ENCODE measurements at places on chromosomes 5 and 9.
A peak's percentile ranks its signal among the peaks of the same experiment; 100 is the strongest.

DNA sequence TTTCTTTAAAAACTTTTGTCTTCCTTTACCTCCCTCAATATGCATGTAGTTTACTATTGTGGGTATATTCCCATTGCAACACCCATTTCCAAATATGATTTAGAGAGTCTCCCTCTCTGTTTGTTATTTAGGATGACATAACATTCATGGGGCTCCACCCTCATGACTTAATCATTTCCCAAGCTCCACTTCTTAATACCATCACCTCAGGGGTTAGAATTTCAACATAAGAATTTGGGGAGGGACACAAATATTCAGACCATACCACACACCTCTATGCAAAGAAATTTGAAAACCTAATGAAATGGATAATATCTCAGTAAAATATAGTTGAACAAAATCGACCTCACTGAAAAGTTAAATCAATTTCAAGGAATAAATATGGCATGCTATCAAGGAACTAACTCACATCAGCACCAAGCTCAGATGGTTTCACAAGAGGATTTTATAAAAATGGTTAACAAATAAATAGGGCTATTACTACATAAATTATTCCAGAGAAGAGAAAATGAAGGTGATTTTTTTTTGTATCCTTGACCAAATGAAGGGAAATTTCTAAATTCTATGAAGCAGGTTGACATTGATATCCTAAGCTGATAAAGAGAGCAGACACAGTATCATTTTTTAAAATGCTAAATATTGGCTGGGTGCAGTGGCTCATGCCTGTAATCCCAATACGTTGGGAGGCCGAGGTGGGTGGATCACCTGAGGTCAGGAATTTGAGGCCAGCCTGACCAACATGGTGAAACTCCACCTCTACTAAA lies 20.2 kb upstream of the UBTD2 start:
- H3K27me3 ChIP-seq, result no peaks in the 10 kb centered on the region
- H3K27ac ChIP-seq, result no peak overlapping the region
- H3K36me3 ChIP-seq, result no peaks in the 10 kb centered on the region
- no peaks in the 10 kb centered on the region for H3K4me1 ChIP-seq

GRCh38 chr9:121237916-121238315 lies 30.0 kb upstream of the GSN start:
- no peak overlapping the region for H3K27ac ChIP-seq
- no peaks in the 10 kb centered on the region for H3K4me1 ChIP-seq
- no peak overlapping the region for H3K4me3 ChIP-seq
- no peaks in the 10 kb centered on the region for H3K36me3 ChIP-seq
- DNase-seq, result no peak
- H3K27me3 ChIP-seq, result no peaks in the 10 kb centered on the region

- no peak overlapping the region for H3K27ac ChIP-seq
- DNase-seq, result no peak
- H3K36me3 ChIP-seq, result no peaks in the 10 kb centered on the region
These were observed 155.6 kb upstream of the RASEF start for GRCh38 chr9:83218411-83219090.

GRCh38 chr9:97904725-97905124 lies 17.6 kb downstream of the TRMO start:
- peaks cover 97% of the 10 kb centered on the region for H3K4me1 ChIP-seq
- H3K4me3 ChIP-seq, result no peak overlapping the region
- H3K27ac ChIP-seq, result no peak overlapping the region
- no peaks in the 10 kb centered on the region for H3K27me3 ChIP-seq
- peaks cover 55% of the 10 kb centered on the region for H3K36me3 ChIP-seq
- peak; percentile 81 for DNase-seq

GRCh38 chr5:157799578-157799977 lies 56.1 kb downstream of the LSM11 start:
- no peaks in the 10 kb centered on the region for H3K4me1 ChIP-seq
- no peak for DNase-seq
- H3K4me3 ChIP-seq, result no peak overlapping the region
- H3K27me3 ChIP-seq, result no peaks in the 10 kb centered on the region
- H3K36me3 ChIP-seq, result peaks cover 23% of the 10 kb centered on the region

DNA sequence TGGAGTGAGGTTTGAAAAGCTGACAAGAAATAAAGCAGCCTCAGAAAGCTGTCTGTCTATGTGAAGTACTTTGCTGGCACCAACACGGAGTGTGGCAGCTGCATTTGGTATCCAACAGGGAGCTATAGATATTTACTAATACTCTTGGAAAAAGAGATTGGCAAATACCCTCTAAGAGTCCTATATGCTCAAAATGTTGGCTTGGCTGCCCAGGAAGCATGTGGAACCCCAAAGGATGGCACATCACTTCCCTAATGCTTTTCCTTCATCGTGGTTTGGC lies 398.3 kb downstream of the TLE4 start:
- DNase-seq, result no peak
- H3K27me3 ChIP-seq, result no peaks in the 10 kb centered on the region
- no peak overlapping the region for H3K4me3 ChIP-seq

GRCh38 chr5:146877178-146877681 lies 1.3 kb downstream of the PPP2R2B start:
- peaks cover 29% of the 10 kb centered on the region for H3K4me1 ChIP-seq
- H3K27me3 ChIP-seq, result no peaks in the 10 kb centered on the region
- no peak overlapping the region for H3K27ac ChIP-seq
- no peak for DNase-seq
- H3K4me3 ChIP-seq, result peak overlapping the region; percentile 49

Measured in spleen (tissue), 13 donors.